ENCODE measurements at places on chromosomes 7 and 10.

- no peak for DNase-seq
Observed at GRCh38 chr10:102422545-102423129, 2.0 kb downstream of the FBXL15 start.

DNA sequence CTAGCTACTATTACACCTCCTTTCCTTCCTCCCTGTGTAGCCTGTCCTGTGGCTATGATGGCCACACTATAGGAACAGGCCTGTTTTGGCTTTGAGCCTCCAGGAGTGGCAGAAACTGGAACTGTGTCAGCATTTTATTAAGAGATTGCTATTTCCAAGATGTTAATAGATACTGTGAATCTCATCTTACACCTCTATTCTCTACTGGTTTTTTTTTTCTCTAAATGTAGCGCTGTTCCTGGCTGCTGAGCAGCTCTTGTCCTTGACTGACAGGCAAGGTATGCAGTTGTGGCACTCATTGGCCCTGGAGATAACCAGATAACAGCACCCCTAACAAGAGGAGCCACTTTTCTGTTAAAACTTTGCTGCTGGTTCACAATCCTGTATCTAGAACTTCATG lies 119.5 kb downstream of the EXOC4 start:
- no peak for DNase-seq

GRCh38 chr7:43072530-43072929 lies 39.9 kb upstream of the HECW1 start:
- DNase-seq, result no peak

DNA sequence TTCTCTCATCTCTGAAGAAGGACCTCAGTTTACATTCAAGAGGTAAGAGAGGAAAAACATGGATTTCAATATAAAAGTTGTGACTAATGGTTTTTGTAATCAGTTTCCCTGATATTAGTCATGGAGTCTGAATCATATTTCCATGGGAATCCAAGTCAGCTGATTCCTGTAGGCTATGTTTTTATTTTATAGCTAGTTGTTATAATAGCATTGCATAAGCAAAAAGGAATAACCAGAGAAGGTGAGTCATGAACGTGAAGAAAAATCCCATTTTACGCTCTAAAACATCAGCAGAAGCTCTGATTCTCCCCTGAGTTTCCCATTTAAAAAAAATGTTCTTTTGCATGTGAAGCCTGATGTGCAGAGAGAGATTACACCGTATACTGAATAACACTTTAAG lies 299.3 kb downstream of the SFMBT2 start:
- no peak for DNase-seq

GRCh38 chr10:88271761-88272543 lies 311.2 kb downstream of the RNLS start:
- no peak for DNase-seq

- DNase-seq, result peak; percentile 24
Observed at GRCh38 chr7:155412416-155413253, 45.3 kb upstream of the EN2 start.

DNA sequence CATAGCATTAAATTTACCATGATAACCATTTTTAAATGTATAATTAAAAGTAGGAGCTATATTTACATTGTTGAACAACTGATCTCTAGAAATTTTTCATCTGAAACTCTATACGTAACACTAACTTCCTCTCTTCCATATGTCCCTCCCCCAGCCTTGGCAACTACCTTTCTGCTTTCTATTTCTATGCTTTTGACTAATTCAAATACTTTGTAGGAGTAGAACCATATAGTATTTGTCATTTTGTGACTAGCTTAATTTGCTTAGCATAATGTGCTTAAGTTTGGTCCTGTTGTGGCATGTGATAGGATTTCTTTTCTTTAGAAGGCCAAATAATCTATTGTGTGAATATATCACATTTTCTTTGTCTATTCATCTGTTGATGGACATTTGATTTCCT lies 225.3 kb upstream of the POT1 start:
- no peak for DNase-seq

GRCh38 chr10:33314811-33315561 lies 19.5 kb downstream of the NRP1 start:
- DNase-seq, result no peak

DNA sequence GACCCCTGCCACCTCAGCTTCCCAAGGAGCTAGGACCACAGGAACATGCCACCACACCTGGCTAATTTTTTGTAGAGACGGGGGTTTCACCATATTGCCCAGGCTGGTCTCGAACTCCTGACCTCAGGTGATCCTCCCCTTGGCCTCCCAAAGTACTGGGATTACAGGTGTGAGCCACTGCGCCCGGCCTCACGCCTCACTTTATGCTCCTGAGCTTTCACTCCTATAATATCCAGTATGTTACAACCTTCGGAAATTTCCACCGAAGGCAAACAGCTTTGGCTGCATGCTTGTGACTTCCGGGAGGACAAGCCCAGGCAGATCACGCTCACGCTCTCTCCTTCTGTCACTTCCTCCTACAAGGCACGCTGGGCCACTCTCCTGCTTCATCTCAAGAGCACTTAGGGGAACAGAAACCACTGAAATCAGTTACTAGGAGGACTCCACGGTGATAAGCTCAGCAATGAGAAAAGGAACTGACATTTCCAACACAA lies 4.4 kb upstream of the MAD1L1 start:
- no peak for DNase-seq

- DNase-seq, result no peak
Observed at GRCh38 chr10:48481385-48481784, 123.5 kb downstream of the ARHGAP22 start.

DNA sequence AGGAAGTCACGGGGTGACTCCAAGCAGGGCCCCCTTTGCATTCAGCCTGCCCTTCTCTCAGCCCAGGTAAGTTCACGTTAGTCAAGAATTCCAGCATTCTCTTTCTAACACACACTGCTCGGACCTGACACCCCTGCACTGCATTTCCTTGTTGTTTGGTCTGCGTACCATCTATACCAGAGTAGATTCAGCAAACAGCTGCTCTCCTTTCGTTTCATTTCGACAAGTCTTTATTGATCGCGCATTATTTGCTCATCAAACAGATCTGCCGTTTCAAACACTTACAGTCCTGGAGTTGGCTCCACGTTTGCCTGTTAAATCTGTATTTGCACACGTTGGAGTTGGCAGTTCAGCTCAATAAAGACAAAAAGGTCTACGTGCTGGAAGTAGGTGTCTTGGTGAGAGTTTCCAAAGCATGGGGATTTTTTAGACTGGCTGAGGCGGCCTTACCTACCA lies 495.1 kb downstream of the RPS24 start:
- DNase-seq, result no peak

DNA sequence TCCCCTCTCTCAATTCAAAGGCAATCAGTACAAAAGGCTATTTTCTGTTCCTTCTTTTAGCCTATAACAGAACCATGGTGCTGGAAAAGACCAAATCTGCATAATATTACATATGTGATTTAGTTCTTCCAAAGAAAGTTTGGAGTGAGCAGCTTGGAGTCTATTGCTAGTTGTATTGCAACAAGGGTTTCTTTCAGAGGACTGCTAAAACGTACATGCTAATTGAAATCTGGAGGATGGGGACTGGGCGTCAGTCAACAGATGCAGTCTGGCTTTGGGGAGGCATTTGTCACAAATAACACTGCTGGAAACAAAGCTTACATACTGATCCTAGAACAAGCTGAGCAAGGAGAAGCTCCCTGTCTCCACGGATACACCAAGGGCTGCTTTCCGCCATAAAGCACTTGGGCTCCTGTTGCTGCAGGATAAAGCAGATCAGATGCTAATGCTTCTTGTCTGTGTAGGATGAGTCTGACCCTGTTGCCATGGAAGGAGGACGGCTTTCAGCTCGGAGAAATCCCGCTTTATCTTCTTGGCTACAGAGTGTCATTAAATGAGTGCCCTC lies 883.5 kb downstream of the SORCS1 start:
- no peak for DNase-seq

DNA sequence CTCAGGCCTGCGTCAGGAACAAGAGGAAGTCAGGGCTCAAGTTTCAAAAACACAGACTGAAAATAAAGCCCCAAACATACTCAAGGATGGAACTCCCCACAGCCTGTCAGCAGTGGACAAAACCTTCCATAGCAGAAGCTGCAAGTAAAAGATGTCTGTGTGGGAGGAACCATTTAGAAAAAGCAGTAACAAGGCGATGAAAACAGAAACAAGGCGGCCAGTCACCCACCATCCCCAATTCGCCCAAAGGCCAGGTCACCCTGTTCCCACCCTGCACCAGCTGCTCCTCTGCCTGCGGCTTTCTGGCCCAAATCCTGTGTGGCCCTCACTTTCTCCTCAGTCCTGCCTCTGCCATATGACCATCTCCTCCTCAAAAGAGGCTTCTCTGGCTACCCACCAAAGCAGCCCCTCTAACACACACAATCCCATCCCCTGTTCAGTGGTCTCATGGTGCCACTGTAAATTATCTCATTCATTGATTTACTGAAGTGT lies 27.8 kb downstream of the KCNMA1 start:
- no peak for DNase-seq

DNA sequence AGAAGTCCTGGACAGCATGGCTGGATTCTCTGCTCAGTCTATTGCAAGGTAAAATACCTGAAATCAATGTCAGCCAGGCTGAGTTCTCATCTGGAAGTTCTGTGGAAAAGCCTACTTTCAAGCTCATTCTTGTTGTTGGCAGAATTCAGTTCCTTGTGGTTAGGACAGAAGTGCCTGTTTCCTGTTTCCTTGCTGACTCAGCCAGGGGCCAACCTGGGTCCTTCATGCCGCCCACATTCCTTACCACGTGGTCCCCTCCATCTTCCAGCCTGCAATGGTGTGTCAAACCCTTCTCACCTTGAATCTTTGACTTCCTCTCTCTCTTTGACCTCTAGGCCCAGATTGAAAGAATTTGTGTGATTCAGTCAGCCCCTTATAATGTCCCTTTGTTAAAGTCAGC lies 197.1 kb upstream of the STK17A start:
- DNase-seq, result no peak

GRCh38 chr10:126203746-126204145 lies 184.5 kb downstream of the ADAM12 start:
- no peak for DNase-seq

DNA sequence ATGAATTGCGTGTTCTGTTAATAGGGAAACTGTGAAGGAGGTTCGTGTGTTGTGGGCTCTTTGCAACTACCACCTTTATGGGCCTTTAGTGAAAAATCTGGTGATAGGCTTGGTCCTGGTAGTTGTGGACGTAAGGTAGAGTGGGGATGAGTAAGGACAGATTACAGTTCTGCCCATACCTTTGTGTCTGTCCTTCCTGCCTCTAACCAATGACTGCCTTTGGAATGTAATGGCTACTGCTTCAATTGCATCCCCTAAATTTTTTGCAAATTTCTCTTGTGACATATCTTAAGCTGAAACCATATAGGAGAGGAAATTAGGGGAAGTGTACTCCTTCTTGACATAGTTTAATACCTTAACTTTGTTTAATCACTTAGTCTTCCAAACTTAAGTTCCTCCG lies 82.3 kb downstream of the ADK start:
- no peak for DNase-seq

DNA sequence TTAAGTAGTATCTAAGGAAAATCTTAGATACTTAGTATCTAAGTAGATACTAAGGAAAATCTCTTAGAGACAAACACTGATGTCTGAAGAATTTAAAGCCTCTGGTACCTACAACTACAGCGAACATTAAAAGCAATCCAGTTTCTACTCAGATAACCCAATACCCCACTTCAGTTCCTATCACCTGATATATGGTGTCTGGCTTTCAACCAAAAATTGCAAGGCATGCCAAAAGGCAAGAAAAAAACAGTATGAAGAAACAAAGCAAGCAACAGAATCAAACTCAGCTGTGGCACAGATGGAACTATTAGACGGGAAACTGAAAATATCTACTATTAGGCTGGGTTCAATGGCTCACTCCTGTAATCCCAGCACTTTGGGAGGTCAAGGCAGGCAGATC lies 31.1 kb downstream of the ARHGAP12 start:
- DNase-seq, result no peak

DNA sequence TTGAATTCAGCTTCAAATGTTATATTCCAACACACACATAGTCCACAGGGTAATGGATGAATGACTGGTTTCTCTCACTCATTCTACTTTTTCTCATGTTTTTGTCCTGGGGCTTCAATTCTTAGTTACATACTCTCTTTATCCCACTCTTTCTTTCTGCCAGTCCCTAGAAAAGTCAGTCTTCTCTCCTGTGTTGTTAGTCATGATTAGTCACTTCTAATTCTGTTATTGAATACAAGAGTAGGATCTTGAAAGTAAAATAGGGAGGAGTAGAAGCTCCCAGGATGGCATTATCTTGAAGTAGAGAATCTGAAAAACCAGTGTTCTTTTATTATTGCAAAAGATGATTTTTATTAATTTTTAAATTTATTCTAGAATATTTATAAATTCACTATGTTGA lies 45.5 kb upstream of the CALCR start:
- DNase-seq, result no peak

DNA sequence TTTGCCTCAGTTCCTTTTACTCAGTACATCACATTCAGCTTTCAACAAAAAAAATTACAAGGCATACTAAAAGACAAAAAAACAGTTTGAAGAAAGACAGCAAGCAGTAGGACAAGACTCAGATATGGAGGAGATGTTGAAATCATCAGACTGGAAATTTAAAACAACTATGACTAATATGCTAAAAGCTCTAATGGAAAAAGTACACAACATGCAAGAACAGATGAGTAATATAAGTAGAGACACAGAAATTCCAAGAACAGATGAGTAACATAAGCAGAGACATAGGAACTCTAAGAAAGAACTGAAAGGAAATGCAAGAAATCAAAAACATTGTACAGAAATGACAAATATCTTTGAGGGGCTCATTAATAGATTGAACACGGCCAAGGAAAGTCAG lies 402.6 kb downstream of the NEBL start:
- no peak for DNase-seq

DNA sequence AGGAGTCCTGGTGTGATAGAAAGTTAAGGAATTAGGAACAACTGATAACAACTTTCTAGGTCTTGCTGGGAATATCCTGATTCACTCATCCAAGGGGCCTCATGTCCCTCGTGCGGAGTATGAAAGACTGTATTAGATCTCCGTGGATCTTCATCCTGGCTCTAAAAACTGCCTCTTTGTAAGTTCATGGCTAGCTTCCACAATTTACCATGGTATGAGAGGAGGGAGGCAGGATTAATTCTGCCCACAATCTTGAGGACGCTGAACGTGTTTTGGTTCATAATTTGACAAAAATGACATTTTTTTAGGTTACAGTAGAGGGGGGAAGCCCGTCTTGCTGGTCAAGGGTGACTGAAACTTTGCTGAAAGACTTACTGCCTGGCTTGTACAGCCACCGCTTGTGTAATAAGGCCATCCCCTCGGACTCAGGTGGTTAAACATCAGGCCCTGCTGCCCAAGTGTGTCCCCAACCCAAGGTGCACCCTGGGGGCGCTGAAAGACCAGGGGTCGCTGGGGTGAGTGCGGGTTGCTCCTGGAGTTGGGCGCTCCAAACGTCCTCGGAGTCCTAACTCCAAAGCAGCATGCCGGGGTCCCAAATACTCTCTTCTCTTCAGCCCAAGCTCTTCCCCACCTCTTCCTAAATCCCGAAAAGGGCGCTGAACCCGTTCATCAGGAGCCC lies 733 bp downstream of the HIBADH start:
- DNase-seq, result no peak

GRCh38 chr10:132461103-132461682 lies 64.2 kb downstream of the PWWP2B start:
- DNase-seq, result no peak

GRCh38 chr7:107909445-107909844 lies 18.5 kb downstream of the DLD start:
- DNase-seq, result no peak

- no peak for DNase-seq
Observed at GRCh38 chr7:151905353-151905752, 28.4 kb upstream of the PRKAG2 start.

GRCh38 chr10:78438907-78439809 lies 405.5 kb downstream of the RPS24 start:
- no peak for DNase-seq
